ENCODE measurements at places on chromosomes 16 and 17. TPM values are rescaled to one million over a fixed set of nuclear protein-coding genes. Genes with fewer than 3 reads are reported as not detected.

The CCL14 gene
- total RNA-seq: not detected

The RNU2-1 gene
- total RNA-seq: not detected

The PRRT2 gene
- 34.1 TPM for total RNA-seq

The MARCHF10 gene
- 0.69 TPM for total RNA-seq

The KIF2B gene
- not detected for total RNA-seq

The WDR81 gene
- total RNA-seq: 10.8 TPM

The CPHXL2 gene
- total RNA-seq: not detected

The CACNG3 gene
- total RNA-seq: 2.5 TPM

The TPPP3 gene
- 36.2 TPM for total RNA-seq

The GNG13 gene
- not detected for total RNA-seq

Data from diencephalon (tissue), 1 donor.